ENCODE measurements at places on chromosomes 2 and 18.

GRCh38 chr18:63430526-63430925 is 8.2 kb upstream of the VPS4B start:
- no peak for DNase-seq

DNA sequence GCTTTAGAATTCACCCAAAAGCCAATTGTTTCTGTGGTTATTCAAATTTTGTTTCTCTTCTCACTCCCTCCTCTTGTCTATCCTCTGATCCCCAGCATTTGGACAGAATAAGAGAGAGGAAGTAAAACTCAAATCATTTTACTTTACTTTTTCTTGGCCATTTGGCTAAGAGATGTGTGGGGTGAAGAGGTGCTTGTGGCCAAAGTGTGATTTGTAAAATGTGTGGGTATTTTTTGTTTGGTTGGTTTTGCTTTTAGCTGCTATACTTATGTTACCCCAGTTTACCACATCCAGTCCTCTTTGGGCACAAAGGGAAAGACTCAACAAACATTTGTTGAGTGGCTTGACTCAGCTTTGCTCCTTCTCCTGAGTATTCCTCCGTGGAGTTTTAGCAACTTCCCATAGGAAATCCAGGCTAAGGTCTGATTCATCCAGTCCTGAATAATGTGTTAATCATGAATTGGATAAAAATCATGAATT is 109.1 kb upstream of the CYP1B1 start:
- DNase-seq = no peak

DNA sequence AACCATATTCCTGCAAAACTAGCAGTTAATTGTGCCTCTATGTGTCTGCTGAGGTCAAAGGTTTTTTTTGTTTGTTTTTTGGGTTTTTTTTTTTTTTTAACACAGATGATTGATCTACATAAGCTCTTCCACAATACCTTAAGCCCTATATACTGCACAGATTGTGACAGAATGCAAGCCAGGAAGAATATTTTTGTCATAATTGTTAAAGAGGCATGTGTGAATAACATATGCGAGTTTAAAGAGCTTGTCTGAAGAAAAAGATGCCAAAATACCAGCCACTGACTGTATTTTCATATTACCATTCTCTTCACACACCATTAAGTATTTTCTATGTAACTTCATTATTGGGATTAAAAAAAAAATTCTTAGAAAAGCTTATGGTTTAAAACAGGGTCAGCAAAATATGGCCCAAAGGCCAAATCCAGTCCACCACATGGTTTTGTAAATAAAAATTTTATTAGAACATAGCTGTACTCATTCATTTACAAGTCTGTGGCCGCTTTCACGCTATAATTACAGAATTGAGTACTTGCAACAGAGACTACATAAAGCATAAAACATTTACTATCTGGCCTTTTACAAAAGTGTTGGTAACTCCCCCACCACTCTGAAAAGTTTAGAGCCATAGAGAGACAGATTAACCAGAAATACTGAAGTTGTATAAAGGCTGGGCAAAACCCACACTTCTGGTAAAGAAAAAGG is 89.9 kb downstream of the TRIP12 start:
- DNase-seq = no peak

DNA sequence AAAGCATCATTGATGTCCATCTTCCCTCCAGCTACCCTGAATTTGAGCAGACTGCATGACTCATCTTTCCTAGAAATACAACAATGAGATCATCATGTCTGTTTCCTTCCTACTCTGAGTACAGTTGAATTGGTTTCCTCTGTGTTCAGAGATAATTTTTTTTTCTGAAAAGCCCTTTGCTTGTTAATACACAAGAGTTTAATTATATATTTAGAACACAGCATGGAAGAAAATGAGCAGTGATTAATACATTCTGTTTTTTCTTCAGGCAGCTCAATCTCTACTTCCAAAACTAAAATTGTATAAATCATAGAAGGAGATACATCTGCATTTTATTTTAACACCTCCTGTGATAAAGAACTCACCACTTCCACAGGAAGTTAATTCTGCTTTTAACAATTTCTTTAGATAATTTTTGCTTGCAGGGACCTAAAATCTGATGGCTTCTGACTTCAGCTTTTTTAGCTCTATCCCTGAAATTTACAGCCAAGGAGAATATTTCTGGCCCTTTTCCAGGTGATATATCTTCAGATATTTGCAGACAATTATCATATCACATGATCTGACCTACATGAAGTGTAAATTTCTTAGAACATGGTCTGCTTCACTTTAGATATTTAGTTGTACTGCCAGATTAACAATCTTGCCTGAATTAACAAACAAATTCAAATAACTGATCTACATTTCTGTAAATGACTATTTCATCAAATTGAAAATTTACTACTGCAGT is 249.0 kb downstream of the TRIB2 start:
- DNase-seq = no peak

GRCh38 chr2:110678457-110679336 is 834 bp upstream of the BUB1 start:
- peak; percentile 3 for DNase-seq

DNA sequence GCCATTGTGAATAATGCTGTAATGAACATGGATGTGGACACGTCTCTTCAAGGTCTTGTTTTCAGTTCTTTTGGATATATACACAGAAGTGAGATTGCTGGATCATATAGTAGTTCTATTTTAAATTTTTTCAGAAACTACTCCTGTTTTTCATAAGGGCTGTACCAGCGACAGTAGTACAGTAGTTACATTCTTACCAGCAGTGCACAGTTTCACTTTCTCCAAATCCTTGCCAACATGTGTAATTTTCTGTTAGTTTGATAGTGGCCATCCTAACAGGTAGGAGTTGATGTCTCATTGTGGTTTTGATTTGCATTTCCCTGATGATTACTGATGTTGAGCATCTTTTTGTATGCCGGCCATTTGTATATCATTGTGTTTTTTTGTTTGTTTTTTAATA is 81.7 kb downstream of the EPC2 start:
- no peak for DNase-seq

Data from stimulated activated naive CD4-positive, alpha-beta T cell treated with Interleukin-2 at 50 U/mL for 16 hours (primary cell).